Hematopoietic multipotent progenitor cell treated with erythropoietin and hydrocortisone succinate and interleukin-3 and kit ligand, for 8 days (in vitro differentiated cells): ENCODE measurements at places on chromosomes 5 and 9.

DNA sequence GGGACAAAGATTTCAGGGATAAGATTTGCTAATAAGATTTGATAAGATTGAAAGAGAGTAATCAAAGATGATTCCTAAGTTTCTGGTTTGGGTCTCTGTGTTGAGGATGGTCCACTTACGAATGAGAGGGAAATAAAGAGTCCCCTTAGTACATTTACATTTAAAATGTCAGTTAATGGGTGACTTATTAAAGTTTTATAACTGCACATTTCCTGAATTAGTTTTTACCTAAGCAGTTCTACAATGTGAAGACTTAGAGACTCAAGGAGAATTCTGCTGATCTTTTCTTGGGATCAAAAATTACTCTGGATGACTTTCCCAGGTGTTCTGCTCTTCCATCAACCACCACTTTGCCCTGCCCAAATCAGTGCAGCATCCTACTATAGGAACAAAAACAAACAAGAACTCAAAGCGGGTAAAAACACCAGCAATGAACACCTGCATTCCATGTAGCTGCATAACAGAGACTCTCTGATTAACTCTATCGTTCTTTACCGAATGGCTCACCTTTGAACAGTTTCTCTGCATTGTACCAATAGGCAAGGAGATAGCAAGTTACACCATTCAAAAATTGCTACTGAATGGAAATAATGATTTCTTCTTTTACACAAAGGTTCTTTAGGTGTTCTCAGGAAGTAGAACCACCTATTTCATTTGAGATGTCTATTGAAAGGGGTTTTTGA, 65.3 kb downstream of the PRLR start:
- no peak for DNase-seq

GRCh38 chr5:35879096-35879495, 22.4 kb downstream of the IL7R start:
- no peak for DNase-seq

GRCh38 chr5:174175716-174176268, 130.3 kb downstream of the NSG2 start:
- DNase-seq, result no peak

- DNase-seq, result no peak
These were observed 20.9 kb downstream of the RFK start for GRCh38 chr9:76373173-76373783.

DNA sequence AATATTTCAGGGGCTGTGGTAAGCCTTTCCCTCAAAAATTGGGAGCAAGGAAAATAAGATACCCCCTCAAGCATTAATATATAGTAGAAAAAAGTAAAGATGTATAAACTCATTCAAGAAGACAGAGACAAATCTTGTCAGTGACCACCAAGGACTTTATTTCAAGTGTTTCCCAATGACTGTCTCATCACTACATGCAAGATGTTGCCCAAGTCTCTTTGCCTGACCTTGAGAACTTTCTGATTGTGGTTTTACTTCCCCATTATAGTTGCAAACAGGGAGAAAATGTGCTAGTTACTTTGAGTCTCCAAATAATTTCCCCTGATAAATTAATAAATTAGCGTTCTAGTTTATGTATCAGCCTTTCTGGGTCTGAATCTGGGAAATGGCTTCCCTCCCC, 4.0 kb upstream of the SLC46A2 start:
- no peak for DNase-seq
